Activated CD8-positive, alpha-beta memory T cell treated with anti-CD3 and anti-CD28 coated beads, Interleukin-2, amount 10 ng/mL, durations not matched to agents 7 days and 5 days (primary cell): ENCODE measurements at places on chromosomes 2 and 18. TPM values are rescaled to one million over a fixed set of nuclear protein-coding genes. Genes with fewer than 3 reads are reported as not detected.

Gene DNAH7
- total RNA-seq = not detected

Gene SLC4A5
- 2.6 TPM for total RNA-seq

Gene LRRC30
- not detected for total RNA-seq

Gene CDK15
- total RNA-seq = not detected

Gene ODC1
- 80.3 TPM for total RNA-seq

Gene FER1L5
- not detected for total RNA-seq

Gene DLX2
- total RNA-seq = not detected

Gene GPBAR1
- total RNA-seq = 0.73 TPM

Gene PARD3B
- not detected for total RNA-seq

Gene DYNC1I2
- total RNA-seq = 41.6 TPM

Gene C1QL2
- not detected for total RNA-seq

Gene LCT
- total RNA-seq = 0.41 TPM

Gene FBXO41
- total RNA-seq = 31.5 TPM

Gene VAMP5
- total RNA-seq = 84.4 TPM
